ENCODE measurements at places on chromosomes 4 and X.

DNA sequence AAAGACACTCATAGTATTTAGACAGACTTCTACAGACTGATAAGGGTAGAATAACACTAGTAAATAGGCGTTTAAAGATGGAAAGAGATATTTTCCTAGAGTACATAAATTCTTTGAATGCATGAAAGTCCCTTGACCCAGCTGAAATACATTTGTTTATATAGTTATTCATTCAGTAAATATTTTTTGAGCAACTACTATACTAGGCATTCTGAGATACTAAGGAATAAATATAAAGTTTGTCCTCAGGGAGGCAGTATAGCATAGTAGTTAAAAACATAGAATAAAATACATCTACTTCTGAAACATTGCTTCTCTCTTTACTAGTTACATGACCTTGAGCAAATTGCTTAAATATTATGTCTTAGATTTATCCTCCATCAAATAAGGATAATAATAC, 27.4 kb downstream of the HMGN5 start:
- peak; percentile 59 for DNase-seq

DNA sequence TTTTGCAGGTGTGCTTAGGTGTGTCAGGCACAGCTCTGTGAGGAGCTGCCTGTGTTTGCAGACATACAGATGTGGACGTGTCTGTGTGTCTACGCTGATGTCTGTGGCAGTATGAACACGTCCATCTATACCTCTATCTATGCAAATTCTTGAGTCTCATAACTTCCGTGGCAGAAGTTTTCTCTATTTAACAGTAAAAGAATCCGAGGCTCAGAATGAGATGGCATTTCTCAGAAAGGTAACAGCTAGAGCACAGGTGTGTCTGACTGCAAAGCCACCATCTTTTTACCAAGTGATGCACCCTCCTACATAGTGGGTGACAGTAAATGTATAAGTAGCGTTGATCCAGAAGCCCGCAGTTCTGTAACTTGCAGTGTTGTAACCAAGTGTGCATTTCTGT, 39.9 kb upstream of the CYP4V2 start:
- DNase-seq = no peak

DNA sequence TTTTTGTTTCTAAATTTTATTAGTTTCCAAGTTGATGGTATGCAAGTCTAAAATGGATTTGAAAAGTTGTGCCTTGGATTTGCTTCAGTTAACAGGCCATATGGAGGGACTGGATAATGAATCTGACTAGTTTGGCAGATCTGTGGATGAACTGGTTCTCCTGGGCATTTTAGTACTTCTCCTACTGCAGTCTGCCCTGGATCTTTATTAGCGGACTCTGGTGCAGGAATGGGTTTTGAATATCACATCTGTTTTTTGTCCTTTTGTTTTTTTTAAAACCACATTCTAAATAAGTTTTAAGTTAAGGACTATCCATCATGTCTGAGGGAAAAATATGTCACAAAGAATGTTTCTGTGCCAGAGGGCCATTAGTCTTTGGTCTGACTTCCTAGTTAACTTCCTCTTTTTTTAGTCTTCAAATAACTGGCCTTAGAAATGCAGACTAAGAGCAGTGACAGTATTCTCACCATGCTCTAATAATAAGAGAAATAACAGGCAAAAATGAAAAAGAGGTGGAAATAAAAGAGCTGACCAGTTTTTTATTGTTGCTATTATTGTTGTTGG, 13.9 kb upstream of the DCK start:
- peak; percentile 88 for DNase-seq

DNA sequence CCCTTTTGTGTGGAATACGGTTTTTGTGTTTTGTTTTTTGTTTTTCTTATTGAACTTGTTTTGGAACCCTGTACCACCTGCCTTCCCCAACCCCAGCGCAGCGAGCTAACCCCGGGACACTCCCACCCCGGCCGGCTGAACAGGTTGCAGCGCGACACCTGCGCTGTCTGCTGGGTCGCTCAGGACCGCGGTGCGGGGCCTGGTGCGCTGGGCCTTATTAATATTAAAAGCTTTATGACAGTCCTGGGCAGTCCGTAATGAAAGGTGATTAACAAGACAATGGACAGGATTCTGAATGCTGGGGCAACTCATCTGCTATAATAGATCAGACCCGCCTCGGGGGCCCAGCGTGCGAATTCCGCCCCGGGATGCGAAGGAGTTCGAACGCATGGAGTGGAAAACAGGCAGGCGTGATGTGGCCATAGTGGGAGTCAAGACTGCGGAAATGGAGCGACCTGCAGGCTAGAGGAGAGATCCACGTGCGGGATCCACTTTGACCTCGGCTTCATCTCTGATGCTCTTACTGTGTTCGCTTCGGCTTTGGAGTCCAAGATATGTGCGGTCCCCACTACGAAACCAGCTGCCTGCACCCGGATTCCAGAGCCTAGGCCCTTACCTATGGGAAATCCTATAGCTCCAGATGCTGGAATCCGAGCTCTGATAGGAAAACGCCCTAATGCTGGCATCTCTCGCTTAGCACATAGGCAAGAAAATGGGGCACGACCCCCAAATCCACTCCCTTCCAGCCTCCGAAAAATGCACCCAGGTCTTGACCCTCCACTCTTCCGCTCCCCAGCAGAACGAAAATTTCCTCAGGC, 69.0 kb upstream of the TMEM33 start:
- DNase-seq = no peak

- DNase-seq = peak; percentile 79
These were observed 70.7 kb upstream of the HPGD start for GRCh38 chr4:174592985-174593335.

- DNase-seq = no peak
These were observed 38.0 kb downstream of the GPM6B start for GRCh38 chrX:13778916-13779315.

- no peak for DNase-seq
These were observed 1233.3 kb upstream of the PABPC4L start for GRCh38 chr4:135434936-135435335.

- peak; percentile 23 for DNase-seq
These were observed 105.3 kb downstream of the DTHD1 start for GRCh38 chr4:36386691-36387090.

DNA sequence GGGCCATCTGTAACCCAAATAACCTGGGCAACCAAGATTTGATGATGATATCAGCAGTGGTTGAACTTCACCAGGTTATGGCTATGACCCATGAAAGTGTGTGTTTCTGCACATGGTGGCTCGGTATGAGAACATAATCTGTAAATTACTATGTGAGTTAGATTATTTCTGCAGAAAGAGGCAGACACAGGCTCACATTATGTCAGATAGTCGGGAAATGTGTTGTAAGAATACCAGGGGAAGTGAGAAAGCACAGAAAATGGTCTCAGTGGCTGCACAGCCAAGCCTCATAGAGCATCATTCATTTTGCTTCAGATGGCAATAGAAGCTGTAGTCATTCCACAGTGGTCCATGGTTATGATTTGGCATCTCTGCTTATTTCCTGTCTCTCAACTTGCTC, 63.0 kb upstream of the RBPJ start:
- DNase-seq = no peak

Measured in Kasumi-1 (cell line).